ENCODE measurements at places on chromosomes 5 and 9.
A peak's percentile ranks its signal among the peaks of the same experiment; 100 is the strongest.

DNA sequence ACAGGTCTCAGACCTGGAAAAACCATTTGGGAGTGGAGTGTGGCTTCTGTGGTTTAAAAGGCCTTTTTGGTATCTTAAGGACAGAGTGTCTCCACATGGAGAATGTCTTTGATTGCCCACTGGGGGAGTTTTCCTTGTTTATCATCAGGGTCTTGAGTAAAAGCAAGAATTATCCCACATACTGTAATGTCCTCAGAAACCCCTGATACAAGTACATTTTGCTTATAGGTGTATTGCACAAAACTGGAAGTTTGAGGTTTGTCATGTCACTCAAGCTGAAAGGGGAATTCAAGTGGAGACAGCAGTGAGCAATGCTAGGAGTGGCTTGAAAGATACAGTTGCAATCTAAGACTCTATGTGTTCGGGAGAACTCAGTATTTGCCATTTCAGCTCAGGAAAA is 62.7 kb upstream of the GRAMD2B start:
- no peak for DNase-seq

GRCh38 chr9:134335486-134336220 is 9.4 kb downstream of the RXRA start:
- no peak for DNase-seq

DNA sequence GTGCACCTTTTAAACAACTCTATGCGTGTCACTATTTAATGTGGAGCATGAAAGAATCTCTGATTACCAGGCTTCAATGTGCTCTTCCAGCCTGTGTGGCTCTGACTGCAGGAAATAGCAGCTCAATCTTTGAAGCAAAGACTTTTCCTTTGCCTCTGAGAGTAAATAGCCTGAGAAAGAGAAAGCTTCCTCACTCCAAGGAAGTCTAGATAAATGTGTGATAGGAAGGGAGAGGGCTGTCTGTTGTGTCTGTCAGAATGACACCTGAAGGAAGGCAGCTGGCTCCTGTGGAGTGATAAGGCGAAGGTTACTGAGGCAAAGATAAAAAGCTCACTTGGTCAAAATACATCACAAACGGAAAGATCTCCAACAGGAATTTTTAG is 205.3 kb upstream of the HAPLN1 start:
- peak; percentile 76 for DNase-seq

GRCh38 chr5:53009816-53010215 is 20.7 kb downstream of the ITGA2 start:
- DNase-seq = no peak

- DNase-seq = no peak
Measured at GRCh38 chr5:90111364-90112032, 298.1 kb downstream of the CETN3 start.

- DNase-seq = peak; percentile 85
Measured at GRCh38 chr5:139765409-139766217, 30.0 kb upstream of the PSD2 start.

GRCh38 chr5:162801235-162801634 is 636.2 kb upstream of the CCNG1 start:
- no peak for DNase-seq

- DNase-seq = peak; percentile 29
Measured at GRCh38 chr5:173793648-173794548, 94.3 kb upstream of the CPEB4 start.

- DNase-seq = no peak
Measured at GRCh38 chr5:42434047-42434724, 10.9 kb downstream of the GHR start.

DNA sequence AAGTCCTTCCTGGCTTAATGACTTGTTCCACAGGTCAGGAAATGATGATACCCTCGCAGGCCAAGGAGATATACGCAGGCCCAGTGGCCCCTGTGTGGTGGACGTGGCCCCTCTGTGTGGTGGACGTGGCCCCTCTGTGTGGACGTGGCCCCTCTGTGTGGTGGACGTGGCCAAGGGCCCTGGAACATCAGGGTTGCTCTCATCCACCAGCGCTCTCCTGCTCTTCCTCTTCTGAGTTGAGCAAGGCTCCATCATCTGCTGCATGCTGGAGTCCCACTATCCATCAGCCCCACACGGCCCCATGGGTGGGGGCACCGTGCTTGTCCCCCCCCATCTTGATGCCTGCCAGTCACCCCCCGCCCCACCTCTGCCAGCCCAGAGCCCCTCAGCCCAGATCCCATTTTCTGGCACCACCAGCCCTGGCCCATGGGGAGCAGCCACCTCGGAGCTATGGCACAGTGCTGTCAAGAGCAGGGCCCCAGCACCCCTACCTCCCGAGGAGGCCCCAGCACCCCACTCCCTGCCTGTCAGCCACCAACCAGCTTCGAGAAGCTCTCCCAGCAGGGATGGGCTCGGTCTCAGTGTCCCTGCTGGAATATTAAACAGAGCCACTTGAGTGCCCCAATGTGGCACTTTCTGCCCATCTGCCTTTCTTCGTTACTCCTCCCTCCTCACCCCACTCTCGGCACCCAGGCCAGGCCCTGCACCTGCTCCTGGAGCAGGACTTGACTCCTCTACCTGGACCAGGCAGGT is 8.1 kb downstream of the LRRC14B start:
- no peak for DNase-seq

GRCh38 chr9:109447329-109448076 is 50.6 kb downstream of the PTPN3 start:
- no peak for DNase-seq

- DNase-seq = peak; percentile 69
Measured at GRCh38 chr9:115883467-115884329, 269.9 kb upstream of the PAPPA start.

- DNase-seq = no peak
Measured at GRCh38 chr9:120713257-120714087, 798 bp downstream of the MEGF9 start.

DNA sequence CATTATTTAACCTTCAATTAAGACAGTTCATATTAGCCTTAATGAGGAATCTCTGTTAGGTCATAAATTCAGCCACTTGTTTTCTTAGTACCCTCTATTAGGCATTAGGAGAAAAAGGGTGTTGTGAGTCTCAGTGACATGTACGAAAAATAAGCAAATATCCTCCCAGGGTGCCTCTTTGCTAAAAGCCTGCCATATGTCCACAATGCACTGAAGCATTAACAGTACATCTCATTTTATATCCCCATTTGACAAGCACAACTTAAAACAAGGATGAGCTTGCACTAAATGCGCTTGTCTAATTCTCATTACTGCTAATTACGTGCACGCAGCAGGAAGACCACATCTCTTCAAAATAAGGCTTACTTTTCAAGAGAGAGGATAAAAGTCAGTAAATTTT is 48.4 kb upstream of the SRFBP1 start:
- DNase-seq = no peak

DNA sequence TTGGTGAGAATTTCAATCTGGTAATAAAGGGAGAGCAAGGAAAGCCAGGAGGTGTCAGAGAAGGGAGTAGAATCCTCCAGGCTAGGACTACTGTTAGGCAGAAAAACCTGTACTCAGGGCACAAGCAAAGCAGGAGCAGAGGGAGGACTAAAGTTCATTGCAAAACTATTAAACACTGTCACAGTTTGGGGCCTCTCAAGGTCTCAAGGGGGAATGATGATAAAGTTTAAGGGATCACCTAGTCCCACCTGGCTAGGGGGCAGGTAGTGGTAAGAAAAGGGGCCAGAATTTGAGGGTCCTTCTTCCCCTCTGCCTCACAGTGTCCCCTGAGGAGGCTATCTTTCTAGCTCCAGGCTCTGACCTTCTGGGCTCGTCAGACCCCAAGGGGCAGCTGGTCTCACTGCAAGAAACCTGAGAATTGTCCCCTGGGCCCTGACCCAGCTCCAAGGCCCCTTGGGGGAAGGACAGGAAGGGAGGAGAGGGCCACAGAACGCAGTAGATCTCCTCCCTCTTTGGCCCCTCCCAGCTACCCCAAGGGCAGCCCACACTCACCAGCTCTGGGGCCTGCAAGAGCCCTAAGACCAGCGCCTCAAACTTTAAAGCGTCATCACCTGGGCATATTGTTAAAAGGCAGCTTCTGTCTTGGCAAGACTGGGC is 974 bp downstream of the CCDC69 start:
- no peak for DNase-seq

DNA sequence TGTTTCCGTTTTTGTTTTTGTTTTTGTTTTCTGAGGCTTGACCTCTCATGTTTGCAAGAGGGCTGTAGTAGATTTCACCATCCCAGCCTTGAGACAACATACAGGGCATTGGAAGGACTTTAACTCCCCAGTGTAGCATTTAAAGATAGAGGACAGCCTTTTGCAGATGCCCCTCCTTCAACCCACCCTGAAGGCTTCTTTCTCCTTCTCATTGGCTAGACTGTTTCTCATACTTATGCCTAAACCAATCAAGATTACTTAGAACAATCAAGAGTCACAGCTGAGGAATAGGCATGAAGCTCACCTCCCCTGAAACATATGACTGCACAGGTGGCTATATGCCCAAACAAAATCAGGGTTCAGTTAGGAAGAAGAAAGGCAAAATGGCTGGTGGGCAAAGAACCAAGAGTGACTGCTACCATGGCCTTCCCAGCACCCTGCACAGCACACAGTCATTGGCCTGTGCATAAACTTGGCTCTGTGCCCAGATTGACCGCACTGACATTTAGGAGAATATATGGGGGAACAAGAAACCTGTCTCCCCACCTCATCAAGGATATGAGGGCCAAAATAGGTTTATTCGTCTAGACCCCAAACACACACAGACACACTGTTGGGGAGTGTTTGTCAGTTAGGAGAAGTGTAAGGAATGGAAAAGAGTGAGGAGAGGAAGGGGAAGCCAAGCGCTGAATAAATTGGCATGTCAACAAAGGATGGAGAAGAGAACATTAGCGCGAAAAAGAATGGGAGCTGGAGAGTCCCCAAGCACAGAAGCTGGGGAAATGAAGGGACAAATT is 137.3 kb upstream of the RANBP3L start:
- DNase-seq = no peak

DNA sequence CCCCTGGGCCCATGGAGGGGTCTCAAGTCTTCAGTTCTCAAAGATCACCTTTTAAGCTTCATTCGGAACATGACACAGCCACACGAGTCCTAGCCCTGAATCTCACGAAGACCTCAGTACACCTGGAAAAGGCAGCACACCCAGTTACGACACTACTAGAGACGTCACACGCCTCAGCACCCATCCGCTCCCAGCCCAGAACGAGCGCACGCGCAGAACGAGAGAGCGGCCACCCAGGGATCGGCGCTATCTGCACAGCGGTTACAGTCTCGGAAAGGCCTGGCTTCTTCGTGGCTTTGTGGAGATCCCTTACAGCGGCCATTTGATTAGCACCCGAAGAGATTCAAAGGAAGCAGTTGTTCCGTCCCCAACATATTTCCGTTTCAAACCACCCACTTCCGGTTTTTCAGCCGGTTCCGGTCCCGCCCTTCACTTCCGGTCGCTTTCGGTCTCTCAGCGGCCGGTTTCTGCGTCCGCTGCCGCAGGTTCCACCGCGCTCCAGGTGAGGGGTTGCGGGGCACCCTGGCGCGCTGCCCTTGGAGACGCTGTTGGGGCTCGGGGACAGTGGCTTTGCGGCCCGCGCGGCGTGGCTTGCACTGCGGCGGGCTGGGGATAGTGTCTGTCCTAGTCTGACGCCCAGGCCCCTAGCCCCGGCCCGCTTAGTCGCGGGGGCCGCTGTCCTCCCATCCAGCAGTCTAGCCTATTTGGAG is at the start of gene UBLCP1:
Gene UBLCP1, plus strand, starts transcription at position 432 of the 710 bp plus-strand sequence. CDS start 5,626 bp downstream, outside the sequence.
- DNase-seq = peak; percentile 85

DNA sequence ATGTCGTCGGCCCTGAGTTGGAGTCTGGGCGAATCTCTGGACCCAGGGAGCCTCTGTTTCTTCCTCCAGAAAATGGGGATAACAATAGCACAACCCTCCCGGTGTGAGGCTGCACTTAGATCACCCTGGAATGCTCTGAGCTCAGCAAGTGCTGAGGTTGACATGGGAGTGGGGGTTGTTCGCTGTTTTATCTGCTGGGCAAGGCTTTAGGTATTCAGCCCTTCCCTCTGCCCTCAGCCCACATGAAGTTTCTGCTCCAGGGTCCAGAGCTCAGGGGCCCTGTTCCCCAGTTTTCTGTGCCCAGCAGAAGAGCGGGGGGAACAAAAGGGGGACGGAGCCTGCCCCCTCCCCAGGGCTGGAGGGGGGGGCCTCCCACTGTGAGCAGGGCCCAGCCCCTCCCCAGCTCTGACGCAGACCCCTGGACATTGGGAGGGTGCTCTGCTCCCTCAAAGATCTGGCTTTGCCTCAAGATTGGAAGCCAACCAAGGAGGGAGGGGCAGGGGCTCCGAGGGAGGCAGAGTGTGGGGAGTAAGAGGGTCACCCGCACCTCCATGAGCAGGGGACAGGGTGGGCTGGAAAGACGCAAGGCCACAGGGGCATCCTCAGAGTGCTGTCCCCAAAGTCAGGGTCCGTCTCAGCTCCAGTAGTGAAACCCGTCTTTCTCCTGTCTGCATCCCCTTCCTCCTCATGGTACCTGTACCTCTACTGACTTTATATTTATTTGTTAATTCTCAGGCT is 215.6 kb downstream of the C9orf50 start:
- no peak for DNase-seq

- no peak for DNase-seq
Measured at GRCh38 chr9:23229890-23230317, 596.1 kb downstream of the ELAVL2 start.

DNA sequence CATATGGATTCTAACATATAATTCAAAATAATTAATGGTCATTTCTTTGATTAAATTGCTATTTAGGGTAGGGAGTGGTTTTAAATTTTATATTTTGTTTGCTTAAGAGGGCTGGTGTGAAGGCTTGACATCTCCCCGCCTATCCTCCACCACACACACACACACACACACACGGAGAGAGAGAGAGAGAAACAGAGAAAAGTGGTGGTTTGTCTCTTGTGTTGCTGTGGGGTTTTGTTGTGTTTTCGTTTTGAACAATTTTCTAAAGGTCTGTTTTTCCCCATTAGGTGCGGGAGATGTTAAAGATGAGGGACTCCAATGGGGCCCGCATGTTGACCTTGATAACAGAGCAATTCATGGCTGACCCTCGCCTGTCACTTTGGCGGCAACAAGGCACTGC is 161.9 kb downstream of the ZSWIM6 start:
- no peak for DNase-seq

GRCh38 chr5:78903861-78904260 is 81.2 kb downstream of the ARSB start:
- no peak for DNase-seq

GRCh38 chr5:64190562-64191306 is 25.1 kb downstream of the RNF180 start:
- no peak for DNase-seq

GRCh38 chr9:87973730-87974292 is 522 bp downstream of the CDK20 start:
- DNase-seq = no peak

DNA sequence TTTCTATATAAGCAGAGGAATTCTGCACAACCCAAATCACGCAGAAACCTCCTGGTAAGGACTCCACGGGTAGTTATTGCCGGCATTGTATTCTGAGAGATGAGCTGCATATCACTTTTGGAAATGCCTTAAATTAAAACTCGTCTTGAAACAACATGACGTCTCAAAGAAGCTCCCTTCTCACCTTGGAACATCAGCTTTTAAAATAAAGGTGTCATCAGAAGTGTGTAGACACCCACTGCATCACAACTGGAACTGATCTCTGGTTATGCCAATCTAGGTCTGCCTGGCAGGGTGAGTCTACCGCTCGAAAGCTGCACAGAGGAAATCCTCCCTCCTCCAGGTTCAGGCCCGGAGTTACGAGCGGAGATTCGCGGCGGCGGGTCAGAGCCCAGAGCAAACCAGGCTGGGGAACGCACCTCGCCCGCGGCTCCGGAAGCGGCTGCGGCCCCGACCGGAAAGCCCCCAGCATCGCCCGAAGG is 974 bp upstream of the SLC12A2 start:
- no peak for DNase-seq
